CD4-positive, alpha-beta memory T cell (primary cell): ENCODE measurements at places on chromosomes 3 and 15. TPM values are rescaled to one million over a fixed set of nuclear protein-coding genes. Genes with fewer than 3 reads are reported as not detected.

- no peak for DNase-seq
Observed at GRCh38 chr3:111981457-111981763, 2.6 kb downstream of the ABHD10 start.

Gene TEX264
- polyA plus RNA-seq, result 138 TPM

GRCh38 chr3:138440121-138440521 is 5.7 kb downstream of the ESYT3 start:
- no peak for DNase-seq

- no peak for DNase-seq
Observed at GRCh38 chr3:43776101-43776500, 85.4 kb downstream of the ABHD5 start.

Gene CFAP91
- polyA plus RNA-seq, result 0.48 TPM

GRCh38 chr3:31225923-31226322 is 306.8 kb upstream of the STT3B start:
- DNase-seq, result no peak

GRCh38 chr3:140863580-140864009 is 78.0 kb upstream of the SLC25A36 start:
- peak; percentile 13 for DNase-seq

Gene CA12
- not detected for polyA plus RNA-seq

Gene BFSP2
- polyA plus RNA-seq, result 1.3 TPM

GRCh38 chr3:29757054-29757777 is 476.3 kb downstream of the RBMS3 start:
- no peak for DNase-seq

Gene FSIP1
- polyA plus RNA-seq, result 1.6 TPM
